NCI-H1436 (cell line): ENCODE measurements at places on chromosomes 11 and 22.

GRCh38 chr11:26584818-26585217 is 12.8 kb upstream of the MUC15 start:
- no peak for DNase-seq

GRCh38 chr11:95101935-95102334 is 12.3 kb downstream of the ENDOD1 start:
- no peak for DNase-seq

- no peak for DNase-seq
These were observed 45.9 kb upstream of the GPR83 start for GRCh38 chr11:94447149-94447548.

DNA sequence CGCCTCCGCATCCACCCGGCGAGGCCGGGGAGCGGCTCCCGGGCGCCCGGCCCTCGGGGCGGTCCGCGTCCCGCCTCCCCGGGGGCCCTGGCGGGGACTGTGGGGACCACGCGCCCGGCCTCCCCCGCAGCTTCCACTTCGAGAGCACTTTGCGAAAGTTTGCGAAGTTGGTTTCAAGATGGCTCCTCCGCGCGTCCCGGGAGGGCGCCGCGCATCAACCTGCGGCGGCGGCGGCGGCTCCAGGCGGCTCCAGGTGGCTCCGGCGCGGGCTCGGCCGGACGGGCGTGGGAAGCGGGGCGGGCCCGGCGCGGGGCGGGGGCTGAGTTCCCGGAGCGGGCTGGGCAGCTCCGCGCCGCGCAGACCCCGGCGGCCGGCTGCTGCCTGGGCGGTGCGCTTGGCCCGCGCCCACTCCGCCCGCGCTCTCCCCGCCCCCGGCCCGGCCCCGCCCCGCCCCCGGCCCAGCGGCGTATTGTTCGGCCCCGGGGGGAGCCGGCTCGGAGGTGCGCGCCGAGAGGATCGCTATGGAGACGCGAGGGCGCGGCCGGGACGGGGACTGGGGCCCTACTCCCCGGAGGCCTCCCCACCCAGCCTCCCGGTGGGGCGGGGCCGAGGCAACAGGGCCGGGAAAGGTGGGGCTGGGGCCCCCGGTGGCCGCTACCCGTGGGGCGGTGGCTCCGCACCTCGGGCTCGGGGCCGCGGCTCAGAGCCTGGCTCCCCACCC is at the start of gene CELSR1:
Gene CELSR1, minus strand, starts transcription at position 396 of the 721 bp plus-strand sequence. CDS start 450 bp downstream, outside the sequence.
- peak; percentile 28 for DNase-seq

DNA sequence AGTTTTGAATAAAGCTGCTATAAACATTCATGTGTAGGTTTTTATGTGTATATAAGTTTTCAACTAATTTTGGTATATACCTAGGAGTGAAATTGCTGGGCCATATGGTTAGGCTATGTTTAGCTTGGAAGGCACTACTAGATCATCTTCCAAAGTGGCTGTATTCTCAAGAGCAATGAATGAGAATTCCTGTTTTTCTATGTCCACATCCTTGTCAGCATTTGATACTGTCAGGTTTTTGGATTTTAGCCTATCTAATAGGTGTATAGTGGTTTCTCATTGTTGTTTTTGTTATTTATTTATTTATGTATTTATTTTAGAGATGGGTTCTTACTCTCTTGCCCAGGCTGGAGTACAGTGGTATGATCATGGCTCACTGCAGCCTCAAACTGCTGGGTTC is 26.3 kb upstream of the CLTCL1 start:
- no peak for DNase-seq

DNA sequence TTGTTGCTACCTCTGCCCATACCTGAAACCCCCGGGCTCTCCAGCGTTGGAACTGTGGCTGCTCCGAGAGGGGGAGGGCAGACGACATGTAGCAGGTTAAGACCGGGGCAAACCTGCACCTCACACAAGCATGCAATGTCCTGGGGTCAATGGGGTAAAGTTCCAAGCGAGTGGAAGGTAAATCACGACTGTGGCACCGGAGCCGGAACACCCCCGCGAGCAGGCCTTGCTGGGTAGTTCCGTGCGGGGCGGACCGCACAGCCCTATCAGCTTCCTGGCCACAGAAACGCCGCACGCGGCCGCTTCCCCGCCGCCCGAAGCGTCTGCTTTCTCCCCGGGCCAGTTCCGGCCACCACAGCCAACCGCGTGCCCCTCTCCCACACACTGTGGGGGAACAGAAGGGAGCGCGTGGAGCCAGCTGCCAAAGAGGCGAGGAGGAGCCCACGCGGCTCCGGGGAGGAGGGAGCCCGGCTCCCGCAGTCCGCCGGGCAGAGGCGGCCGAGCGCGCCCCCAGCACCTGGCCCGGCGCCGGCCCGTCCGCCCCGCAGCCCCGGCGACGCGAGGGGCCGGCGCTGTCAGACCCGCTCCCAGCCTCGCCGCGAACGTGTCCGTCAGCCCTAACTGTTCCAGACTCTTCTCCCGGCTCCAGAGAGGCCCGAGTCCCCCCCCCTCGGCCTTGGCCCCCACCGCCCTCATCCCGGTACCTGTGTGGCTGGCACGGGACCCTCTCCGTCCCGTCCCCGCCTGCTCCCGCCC is 1.6 kb downstream of the SPTBN2 start:
- no peak for DNase-seq

GRCh38 chr22:19645391-19645790 is 68.9 kb upstream of the SEPTIN5 start:
- DNase-seq: no peak

- no peak for DNase-seq
These were observed 12.3 kb downstream of the IPO7 start for GRCh38 chr11:9396752-9397151.

GRCh38 chr11:14751975-14752407 is 108.4 kb downstream of the PDE3B start:
- DNase-seq: no peak

DNA sequence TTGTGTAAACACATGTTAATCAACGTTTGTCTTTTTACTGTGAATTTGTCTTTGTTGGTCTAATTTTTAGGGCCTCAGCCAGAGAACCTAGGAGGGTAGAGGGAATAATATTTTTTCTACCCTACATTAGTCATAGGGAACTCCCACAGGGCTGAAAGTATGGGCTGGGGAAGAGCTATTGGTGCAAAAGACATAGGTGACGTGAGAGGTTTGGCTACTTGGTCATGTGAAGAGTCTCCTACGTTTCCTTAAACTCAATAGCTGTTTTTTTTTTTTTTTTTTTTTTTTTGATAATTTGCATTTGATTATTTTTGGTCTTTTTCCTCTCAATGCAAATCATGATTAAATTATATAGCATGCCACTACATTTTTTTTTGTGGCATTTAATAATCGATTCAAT is 15.9 kb upstream of the MMP7 start:
- DNase-seq: no peak
